ENCODE measurements at places on chromosomes 6 and 20.

GRCh38 chr20:19252451-19253120, 40.1 kb downstream of the SLC24A3 start:
- no peak for DNase-seq

GRCh38 chr20:63979229-63979556, 249 bp downstream of the SAMD10 start:
- DNase-seq: no peak

GRCh38 chr6:110681543-110682459, 133.5 kb downstream of the CDK19 start:
- peak; percentile 23 for DNase-seq

DNA sequence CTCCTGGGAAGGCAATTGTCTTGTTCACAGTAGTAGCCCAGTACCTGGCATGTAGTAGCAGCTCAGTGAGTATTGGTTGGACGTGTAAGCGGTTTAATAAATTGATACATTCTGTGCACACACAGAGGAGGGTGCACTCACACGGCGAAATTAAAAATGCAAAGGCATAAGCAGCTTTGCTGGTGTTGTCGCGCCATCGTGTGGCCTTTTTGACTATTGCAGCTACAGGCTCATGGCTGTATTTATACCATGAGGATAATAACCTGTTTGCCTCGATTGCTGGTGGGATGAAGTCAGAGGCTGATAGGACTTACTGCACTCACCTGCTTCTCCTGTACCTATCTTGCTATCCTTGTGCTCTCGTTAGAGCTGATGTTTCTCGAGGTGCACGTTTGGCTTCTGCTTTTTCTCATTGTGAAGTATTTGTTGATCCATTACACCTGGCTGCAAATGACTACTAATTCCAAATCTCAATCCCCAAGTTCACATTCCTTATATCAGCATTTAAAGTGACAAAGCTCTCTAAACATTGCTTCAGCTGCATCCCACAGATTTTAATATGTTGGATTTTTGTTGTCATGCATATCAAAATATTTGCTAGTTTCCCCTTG, 61.5 kb downstream of the TBXT start:
- DNase-seq: peak; percentile 71

GRCh38 chr6:56758120-56758519, 115.4 kb upstream of the DST start:
- no peak for DNase-seq

DNA sequence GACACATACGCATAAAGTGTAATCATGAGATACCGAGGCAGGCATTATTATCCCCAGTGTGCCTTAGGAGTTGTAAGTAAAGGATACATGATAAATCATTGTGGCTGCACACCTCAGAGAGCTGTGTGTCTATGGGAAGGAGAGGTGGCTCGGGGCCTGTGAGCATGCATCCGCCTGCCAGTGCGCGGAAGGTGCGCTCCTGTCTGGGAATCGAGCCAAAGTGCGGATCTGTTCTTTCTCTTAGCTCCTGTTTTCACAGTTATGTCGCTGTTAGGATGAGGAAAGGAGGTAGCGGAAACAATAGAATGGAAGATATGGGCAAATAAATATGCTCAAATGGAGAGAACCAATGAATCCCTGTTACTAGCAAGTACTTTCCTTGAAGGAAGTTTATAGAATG, 98.0 kb downstream of the ANKRD6 start:
- no peak for DNase-seq

DNA sequence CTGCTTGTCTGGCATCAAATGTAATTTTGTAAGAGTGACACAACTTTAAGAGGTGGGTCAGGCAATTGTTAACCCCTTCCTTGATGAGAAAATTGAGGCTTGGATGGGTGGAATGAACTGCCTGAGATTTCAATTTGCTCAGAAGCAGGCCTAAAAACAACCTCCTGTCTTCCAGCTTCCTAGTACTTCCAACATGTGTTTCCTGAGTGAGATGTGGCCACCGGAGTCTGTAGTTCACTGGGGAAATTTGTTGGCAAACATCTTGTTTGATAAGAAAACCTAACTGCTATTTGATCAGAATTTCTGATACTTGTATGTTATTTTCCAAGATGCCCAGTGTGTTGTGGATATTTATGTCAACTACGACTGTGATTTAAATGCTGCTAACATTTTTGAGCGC, 51.3 kb downstream of the ARFGEF2 start:
- DNase-seq: no peak

GRCh38 chr20:8583566-8584043, 451.5 kb downstream of the PLCB1 start:
- peak; percentile 17 for DNase-seq

DNA sequence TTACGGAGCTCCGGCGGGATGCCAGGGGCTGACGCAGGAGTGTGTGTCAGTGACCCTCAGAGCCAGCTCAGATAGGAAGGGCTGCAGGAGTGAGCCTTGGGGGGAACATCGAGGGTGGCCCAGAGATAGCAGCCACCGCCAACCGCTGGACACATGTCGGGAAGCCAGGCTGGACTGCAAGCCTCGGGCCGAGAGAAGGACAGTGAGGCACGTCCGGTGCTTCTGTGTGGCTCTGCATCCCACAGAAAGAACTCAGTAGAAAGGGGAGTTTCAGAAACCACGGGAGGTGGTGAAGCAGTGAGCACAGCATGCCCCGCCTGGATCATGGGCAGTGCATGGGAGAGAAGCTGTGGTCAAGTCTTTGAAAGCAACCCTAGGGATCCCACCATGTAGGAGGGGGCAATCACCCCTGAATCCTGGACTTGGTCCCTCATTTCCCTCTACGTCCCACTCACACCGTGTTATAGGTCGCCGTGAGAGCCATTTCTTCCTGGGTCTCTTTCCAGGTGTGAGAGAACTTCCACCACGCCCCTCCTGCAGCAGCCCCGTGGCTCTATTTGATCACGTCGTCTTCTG, 383.7 kb upstream of the CDH4 start:
- DNase-seq: no peak

DNA sequence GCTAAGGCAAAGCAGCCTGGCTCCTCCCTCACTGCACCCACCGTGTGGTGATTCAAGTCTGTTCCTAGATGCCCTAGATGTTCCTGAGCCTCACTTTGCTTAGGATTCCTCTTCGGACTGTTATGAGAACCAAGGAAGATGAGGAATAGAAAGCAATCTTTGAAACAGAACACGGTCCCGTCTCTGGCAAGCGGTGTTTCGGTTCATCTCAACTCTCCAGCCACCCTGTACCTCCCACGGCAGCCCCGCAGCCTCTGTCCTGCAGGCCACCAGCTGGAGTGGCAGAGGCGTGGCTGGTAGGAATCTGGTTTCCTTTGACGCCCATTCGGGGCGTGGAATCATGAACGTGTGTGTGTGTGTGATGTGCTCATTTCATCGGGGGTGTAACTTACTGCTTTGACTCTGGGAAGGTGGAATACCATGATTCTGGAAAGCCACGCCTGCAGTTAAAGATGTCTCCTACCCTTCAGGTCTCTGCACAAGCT, 21.3 kb downstream of the PDE10A start:
- DNase-seq: no peak

- no peak for DNase-seq
These were observed 103.7 kb upstream of the SOX4 start for GRCh38 chr6:21489826-21490225.

DNA sequence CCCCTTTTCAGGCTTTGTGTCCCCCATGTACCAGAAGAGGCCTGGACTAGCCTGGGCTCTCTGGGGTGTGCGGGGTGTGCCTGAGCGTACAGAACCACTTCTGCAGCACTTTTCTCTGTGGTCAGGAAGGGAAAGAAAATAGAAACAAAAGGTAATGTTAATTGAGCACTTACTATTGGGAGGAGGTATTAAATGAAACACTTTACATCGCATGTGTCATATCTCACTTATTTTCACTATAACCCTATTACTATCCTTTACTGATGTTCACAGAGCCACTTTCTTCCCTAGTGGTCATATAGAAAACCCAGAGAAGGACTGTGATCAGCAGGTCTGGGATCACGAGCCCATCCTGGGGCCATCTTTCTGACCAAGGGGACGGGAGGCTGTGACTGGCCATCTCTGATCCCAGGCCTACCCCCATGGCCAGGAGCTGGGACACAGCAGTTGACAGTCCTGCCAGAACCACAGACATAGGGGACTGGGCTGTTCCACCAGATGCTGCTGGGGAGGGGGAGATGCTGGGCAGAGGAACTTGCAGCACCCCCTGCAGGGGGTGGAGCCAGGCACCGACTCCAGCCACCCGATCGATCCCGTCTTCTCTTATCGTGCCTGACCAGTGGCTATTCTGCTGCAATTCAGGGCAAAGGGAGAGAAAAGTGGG, 107.6 kb downstream of the VEGFA start:
- DNase-seq: no peak

- peak; percentile 7 for DNase-seq
These were observed 41.6 kb downstream of the MRAP2 start for GRCh38 chr6:84074988-84075781.

- DNase-seq: no peak
These were observed 141.3 kb upstream of the HMGN3 start for GRCh38 chr6:79375635-79376337.

- DNase-seq: peak; percentile 90
These were observed 3.0 kb upstream of the GUCA1B start for GRCh38 chr6:42197555-42198362.

DNA sequence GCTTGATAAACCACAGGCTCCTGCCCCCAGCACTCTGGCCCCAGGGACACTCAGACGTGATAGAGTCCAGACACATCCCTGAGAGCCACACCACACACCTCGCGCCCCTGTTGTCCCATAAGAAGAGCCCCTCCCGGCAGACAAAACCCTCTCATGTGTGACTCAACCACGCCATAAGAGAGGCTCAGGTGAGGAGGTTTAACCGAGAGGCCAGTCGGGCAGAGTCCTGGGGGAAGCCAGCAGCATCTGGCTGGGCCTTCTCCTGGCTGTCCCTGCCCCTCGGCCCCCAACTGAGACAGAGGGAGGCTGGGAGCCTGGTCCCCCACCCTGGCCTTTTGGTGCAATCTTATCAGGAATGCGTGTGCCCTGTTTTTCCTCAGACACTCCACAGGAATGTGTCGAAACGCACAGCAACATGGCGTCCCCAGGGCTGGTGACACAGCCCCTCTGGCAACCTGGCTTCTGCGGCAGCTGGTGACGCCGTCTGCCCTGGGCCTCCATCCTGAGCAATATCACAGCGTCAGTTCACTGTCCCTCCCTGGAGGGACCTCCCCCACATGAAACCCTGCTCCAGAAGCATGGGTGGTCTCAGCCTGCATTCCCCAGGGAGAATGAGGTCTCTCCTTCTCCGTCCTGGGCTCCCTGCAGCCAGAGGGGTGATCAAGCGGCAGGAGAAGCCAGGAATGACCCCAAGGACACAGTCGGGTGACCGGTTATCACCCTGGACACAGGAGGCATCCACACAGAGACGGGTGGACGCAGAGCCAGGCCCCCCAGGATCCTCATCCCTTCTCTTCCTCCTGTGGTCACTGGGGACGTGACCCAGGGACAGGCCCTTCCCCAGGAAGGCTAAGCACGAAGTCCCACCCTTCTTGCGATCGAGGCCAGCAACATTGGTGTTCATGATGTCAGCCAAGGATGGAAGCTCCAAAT, 156.6 kb upstream of the AFDN start:
- DNase-seq: no peak

DNA sequence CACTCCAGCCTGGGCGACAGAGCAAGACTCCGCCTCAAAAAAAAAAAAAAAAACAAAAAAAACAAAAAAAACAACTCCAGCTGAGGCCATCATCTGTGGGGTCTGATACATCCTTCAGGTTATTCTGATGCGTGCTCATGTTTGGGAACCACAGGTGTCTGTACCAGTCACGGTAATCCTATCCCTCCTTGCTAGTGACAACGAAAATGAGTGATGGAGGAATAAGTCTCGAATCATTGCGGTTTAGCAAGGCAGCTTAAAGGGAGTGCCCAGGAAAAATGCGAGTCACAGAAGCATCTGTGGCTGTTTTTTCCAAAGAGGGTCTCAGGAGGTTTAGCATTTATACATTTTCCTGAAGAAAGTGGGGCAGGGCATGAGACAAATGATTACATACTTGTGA, 48.8 kb downstream of the MCUR1 start:
- peak; percentile 44 for DNase-seq

GRCh38 chr6:2940010-2940850, 31.1 kb downstream of the SERPINB6 start:
- no peak for DNase-seq

- DNase-seq: no peak
These were observed 14.5 kb downstream of the ARHGAP18 start for GRCh38 chr6:129695373-129696027.

DNA sequence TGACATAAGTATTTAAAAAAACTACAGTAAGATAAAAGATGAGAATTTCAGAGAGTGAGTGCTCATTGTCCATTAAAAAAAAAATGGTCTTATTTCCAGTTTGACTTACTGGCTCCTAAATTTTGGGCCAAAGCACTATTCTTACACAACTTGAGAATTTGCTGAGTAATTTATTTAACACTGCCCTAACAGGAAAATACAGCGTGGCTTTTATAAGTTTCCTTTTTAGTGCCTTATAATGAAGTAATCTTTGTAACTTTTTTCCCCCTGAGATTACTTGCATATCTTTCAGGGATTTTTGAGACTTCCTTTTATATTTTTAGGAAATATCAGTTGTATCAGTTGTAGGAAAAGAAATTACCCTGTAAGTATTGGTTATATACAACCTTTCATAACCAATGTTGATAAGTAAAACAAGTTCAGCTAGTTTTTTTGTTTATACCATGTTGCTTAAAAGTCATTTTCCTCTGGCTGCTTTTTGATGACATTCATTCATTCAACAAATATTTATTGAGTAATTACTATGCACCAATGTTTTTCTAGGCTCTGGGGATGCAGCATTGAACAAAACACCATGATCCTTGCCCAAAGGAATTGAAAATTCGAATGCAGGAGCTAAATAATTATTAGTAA, 106.4 kb upstream of the SGK1 start:
- DNase-seq: no peak

DNA sequence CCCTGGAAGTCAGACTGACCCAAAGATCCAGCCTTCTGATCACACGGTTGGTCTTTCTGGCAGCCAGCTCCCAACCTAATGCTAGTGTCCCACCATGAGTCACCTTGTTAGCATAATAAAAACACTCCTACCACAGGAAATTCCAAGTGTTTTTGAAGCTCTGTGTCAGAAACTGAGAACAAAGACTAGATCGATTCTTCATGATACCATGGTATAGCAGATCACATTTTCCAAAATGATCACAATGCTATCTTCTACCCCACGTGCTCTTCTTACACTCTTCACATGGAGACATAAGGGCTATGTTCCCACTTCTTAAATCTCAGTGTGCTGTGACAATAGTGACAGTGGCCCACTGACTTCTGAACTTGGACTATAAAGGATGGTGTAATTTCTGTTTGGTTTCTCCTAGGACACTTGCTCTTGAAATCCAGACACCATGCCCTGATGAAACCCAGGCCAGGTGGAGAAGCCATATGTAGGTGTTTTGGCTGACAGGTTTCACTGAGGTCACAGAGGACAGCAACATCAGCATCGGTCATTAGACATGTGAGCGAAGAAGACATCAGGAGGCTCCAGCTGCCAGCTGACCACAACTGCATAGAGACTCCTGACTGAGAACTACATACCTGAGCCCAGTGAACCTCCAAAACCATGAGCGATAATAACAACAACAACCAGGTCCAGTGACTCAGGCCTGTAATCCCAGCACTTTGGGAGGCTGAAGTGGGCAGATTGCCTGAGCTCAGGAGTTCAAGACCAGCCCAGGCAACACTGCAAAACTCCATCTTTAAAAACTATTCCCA, 57.5 kb downstream of the MKKS start:
- DNase-seq: peak; percentile 75

GRCh38 chr6:25415274-25415673, 136.1 kb downstream of the CARMIL1 start:
- no peak for DNase-seq

- no peak for DNase-seq
These were observed 228.1 kb downstream of the PAX1 start for GRCh38 chr20:21933526-21933925.

GRCh38 chr6:135274561-135275293, 93.6 kb downstream of the MYB start:
- peak; percentile 34 for DNase-seq

Measured in IMR-90 (cell line).